Activated T-cell treated with anti-CD3 and anti-CD28 coated beads, Interleukin-2, amount 50 U/mL, for 1 hour (primary cell): ENCODE measurements at places on chromosomes 4 and X.

DNA sequence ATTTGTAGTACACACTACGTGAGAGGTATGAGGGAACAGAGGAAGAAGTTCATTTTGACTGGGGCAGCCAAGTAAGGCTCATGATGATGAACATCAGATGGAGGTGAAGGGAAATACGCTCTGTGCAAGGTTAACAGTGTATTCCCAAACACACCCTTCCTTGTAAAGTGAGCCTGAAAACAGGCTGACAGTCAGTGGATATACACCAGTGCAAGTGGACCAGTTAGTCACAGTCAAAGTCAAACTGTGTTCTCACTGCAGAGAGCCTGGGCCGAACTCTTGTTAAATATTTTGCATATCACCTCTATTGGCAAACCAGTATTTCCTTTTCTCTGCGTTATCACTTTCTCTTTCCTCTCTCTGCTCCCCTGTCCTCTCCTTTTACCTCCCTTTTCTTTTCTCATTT lies 23.4 kb upstream of the RHOH start:
- no peak for DNase-seq

DNA sequence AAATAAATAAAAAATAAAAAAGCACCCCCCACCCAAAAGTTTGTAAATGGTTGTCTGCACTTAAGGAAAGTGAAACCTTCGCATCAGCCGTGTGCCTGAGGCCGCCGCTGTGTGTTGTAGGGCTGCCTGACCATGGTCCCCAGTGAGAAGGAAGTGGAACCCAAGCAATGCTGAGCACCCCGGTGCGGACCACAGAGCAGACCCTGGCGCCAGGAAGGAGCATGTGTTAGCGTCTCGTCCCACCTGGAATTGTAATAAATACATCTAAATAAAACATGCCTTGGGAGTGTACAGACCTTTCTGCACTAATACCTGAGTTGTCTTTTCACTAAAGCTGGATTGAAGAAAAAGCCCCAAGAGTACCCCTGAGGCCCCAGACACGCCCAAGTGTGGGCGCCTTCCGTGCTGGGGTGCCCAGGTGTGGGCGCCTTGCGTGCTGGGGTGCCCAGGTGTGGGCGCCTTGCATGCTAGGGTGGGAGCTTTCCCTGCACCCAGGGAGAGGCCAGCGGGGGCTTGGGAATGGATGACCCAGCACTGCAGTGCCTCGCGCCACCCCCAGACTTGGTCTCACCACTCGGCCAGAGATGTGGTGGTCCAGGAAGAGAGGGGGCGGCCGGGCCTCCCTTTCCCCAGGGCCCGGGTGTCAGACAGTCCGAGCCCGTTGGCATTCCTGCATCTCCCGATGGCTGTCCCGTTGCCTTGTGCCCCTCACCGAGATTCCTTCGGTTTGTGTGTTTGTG lies 33.7 kb downstream of the HTT-AS start:
- no peak for DNase-seq

GRCh38 chr4:3719836-3720235 lies 46.3 kb upstream of the ADRA2C start:
- DNase-seq: no peak

GRCh38 chrX:18424482-18425198 lies 768 bp upstream of the CDKL5 start:
- peak; percentile 34 for DNase-seq

- DNase-seq: no peak
These were observed 7.2 kb downstream of the HTR2C start for GRCh38 chrX:114591121-114591520.

GRCh38 chr4:131339137-131339536 lies 1810.0 kb upstream of the PCDH10 start:
- DNase-seq: no peak

- DNase-seq: no peak
These were observed 40.1 kb downstream of the CCDC149 start for GRCh38 chr4:24872720-24873119.

DNA sequence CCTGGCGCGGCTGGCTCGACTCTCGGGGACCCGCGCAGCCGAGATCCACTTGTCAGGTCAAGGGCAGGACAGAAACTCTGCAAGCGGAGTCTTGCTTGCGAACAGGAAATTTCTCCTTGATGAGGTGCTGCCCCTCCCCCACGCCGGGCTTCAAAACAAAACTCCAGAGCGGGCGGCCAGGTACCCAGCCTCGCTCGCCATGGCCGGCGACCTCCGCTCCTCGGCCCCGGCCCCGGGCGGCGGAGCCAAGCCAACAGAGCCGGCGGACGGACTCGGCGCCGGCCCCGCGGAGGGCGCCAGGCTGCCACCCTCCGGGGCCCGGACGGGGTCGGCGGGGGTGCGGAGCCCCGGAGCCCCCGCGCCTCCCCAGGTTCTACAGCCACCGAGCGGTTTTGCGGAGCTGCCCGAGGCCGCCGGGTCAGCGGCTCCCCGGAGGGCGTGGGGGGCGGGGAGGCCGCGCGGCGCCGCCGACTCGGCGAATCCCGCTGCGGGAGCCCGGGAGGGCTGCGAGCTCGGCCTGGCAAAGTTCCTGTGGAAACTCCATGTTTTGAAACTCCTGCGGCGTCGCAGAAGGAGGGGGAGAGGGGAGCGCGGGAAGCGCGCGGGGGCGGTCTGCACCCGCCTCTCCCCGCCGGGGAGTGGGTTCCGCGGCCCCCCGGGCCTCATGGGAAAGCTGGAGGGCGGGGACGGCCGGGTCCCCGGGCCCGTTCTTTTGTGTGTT lies 11.7 kb upstream of the BCOR start:
- no peak for DNase-seq

- no peak for DNase-seq
These were observed 50.9 kb downstream of the CEP44 start for GRCh38 chr4:174334628-174335027.

GRCh38 chr4:10732235-10732913 lies 47.8 kb upstream of the CLNK start:
- DNase-seq: no peak
